ENCODE measurements at places on chromosomes 12 and 14. TPM values are rescaled to one million over a fixed set of nuclear protein-coding genes. Genes with fewer than 3 reads are reported as not detected.

DNA sequence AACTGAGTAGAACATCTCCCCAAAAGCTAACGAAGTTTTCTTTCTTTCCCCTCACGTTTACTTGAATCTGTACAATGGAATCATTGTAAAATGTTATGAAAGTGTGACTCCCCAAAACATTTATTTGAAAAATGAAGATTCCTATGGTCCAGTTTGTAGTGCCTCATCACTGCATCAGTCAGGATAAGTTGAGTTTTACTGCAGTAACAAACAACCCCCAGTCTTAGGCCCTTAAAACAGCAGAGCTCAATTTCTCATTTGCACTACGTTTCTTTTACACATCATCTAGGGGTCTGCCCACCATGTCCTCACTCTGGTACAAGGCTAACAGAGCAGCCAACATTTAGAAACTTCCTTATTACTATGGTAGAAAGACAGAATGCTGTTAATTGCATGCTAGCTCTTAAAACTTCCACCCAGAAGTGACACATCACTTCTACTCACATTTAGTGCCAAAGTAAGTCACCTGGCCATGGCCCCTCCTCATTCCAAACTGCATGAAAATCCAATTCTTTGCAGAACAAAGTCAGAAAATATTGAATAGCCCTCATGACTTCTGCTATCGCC, 546.4 kb downstream of the MED13L start:
- no peak for DNase-seq
- no peaks in the 10 kb centered on the region for H3K36me3 ChIP-seq
- H3K4me1 ChIP-seq, result no peaks in the 10 kb centered on the region
- H3K4me3 ChIP-seq, result no peak overlapping the region
- peaks cover 3% of the 10 kb centered on the region for H3K27me3 ChIP-seq
- no peak overlapping the region for H3K27ac ChIP-seq

GRCh38 chr12:59472273-59472672, 123.6 kb upstream of the SLC16A7 start:
- no peak overlapping the region for H3K27ac ChIP-seq
- H3K4me1 ChIP-seq, result no peaks in the 10 kb centered on the region
- H3K36me3 ChIP-seq, result 0 out of 2 replicates have a peak, but pooled peaks cover 4% of the 10 kb centered on the region
- peaks cover 2% of the 10 kb centered on the region for H3K27me3 ChIP-seq
- H3K4me3 ChIP-seq, result no peak overlapping the region

- H3K4me1 ChIP-seq, result peaks cover 30% of the 10 kb centered on the region
- no peak overlapping the region for H3K27ac ChIP-seq
- H3K4me3 ChIP-seq, result no peak overlapping the region
- H3K27me3 ChIP-seq, result no peaks in the 10 kb centered on the region
Measured at GRCh38 chr14:92615451-92615850, 101.9 kb downstream of the RIN3 start.

- no peaks in the 10 kb centered on the region for H3K36me3 ChIP-seq
- H3K4me1 ChIP-seq, result peaks cover 38% of the 10 kb centered on the region
- peak overlapping the region; percentile 20 for H3K4me3 ChIP-seq
- H3K27ac ChIP-seq, result peak overlapping the region; percentile 16
- peak; percentile 57 for DNase-seq
Measured at GRCh38 chr12:92608151-92609091, 94.4 kb upstream of the PLEKHG7 start.

PMEL gene
- not detected for total RNA-seq

DNA sequence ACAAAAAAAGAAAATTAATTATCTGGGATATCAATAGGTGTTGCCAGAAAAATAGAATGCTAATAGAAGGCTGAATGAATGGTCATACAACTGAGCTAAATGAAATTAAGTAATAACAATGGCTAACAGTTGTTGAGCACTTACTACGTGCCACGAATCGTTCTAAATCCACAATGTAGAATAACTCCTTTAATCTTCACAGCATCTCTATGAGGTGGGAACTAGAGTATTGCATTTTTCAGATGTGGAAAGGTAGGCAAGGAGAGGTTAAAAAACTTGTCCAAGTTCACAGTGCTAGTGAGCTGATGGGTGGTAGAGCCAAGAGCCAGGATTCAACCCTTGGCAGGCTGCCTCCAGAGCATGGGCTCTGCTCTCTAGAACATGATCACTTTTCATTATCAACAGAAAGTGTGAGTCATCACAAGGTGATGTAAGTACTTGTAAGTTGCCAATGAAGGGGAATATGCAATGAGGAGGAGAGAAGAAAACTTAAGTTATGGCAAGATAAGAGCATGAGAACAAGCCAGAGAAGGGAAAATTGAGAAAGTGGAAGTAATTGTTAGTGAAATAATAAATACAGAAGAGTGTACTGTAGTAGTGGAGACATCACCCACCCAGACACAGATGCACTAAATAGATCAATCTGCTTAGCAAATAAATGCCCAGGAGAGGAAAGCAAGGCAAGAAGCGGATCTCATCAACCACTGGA, 122.1 kb downstream of the PRKD1 start:
- H3K27ac ChIP-seq, result peak overlapping the region; percentile 11
- DNase-seq, result peak; percentile 72
- no peak overlapping the region for H3K4me3 ChIP-seq
- H3K4me1 ChIP-seq, result peaks cover 11% of the 10 kb centered on the region
- H3K27me3 ChIP-seq, result no peaks in the 10 kb centered on the region
- no peaks in the 10 kb centered on the region for H3K36me3 ChIP-seq

PCED1B gene
- 3.7 TPM for total RNA-seq

DNA sequence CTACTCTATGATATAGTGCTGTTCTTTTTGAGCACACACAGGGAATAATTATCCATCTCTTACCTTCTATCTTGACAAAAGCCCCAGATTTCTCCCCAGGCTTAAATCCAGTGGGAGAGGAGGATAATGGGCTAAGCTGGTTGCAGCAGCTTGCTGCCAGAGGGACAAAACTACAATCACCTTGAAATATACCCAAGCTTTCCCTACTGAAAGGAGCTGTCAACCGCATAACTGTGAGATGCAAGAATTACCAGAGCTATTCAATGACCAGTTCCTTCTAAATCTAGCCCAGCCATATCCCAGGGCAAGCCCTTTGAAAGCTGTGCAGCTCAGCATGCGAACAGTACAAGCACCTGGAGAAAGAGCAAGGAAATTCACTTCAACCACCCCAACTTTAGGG, 943 bp upstream of the MGAT4C start:
- H3K27ac ChIP-seq, result no peak overlapping the region
- H3K36me3 ChIP-seq, result no peaks in the 10 kb centered on the region
- DNase-seq, result no peak
- H3K4me3 ChIP-seq, result no peak overlapping the region
- H3K27me3 ChIP-seq, result no peaks in the 10 kb centered on the region

GRCh38 chr12:80648881-80649280, 58.6 kb upstream of the MYF6 start:
- H3K27ac ChIP-seq, result peak overlapping the region; percentile 78
- H3K27me3 ChIP-seq, result peaks cover under 1% of the 10 kb centered on the region
- H3K4me3 ChIP-seq, result peak overlapping the region; percentile 60
- H3K4me1 ChIP-seq, result peaks cover 31% of the 10 kb centered on the region

SRRM4 gene
- not detected for total RNA-seq

DNA sequence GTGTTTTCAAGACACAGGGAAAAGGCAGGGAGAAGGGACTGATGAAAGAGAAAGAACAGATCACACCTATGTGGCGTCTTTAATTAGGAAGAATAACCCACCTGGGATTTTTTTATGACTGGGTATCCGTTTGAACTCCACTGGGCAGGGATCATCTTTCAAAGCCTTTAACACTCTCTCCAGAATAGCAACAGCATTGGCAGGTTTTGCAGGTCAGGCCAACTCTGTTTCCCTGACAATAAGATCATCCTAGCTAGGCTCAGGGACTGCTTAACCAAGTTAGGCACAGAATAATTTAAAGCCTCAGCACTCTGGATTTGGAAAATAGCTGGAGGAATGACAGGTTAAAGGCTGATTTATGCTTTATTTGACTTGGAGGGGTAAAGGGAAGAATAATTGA, 117.6 kb downstream of the SUDS3 start:
- H3K27ac ChIP-seq, result no peak overlapping the region
- no peaks in the 10 kb centered on the region for H3K36me3 ChIP-seq
- H3K4me3 ChIP-seq, result no peak overlapping the region
- no peaks in the 10 kb centered on the region for H3K4me1 ChIP-seq
- peaks cover 3% of the 10 kb centered on the region for H3K27me3 ChIP-seq
- no peak for DNase-seq

DNA sequence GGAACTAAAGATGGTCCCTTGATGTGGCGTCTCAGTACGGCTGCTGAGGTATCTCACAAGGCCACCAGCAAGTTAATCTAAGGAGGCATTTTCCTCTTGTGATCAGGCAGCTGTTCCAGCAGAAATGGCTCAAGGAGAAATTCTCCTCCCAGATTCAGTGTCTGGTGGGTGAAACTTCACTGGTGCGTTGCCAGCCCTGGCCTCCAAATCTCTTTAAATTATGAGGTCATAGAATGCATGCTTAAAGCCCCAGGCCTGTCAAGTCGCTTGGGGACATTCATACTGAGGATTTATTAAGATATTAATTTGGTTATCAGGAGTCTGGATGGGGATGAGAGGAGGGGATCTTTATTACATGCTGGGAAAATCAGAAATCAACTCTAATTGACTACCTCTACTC, 72.9 kb downstream of the PPP2R5C start:
- H3K4me1 ChIP-seq, result peaks cover 35% of the 10 kb centered on the region
- no peak overlapping the region for H3K4me3 ChIP-seq
- DNase-seq, result no peak
- H3K36me3 ChIP-seq, result no peaks in the 10 kb centered on the region

DNA sequence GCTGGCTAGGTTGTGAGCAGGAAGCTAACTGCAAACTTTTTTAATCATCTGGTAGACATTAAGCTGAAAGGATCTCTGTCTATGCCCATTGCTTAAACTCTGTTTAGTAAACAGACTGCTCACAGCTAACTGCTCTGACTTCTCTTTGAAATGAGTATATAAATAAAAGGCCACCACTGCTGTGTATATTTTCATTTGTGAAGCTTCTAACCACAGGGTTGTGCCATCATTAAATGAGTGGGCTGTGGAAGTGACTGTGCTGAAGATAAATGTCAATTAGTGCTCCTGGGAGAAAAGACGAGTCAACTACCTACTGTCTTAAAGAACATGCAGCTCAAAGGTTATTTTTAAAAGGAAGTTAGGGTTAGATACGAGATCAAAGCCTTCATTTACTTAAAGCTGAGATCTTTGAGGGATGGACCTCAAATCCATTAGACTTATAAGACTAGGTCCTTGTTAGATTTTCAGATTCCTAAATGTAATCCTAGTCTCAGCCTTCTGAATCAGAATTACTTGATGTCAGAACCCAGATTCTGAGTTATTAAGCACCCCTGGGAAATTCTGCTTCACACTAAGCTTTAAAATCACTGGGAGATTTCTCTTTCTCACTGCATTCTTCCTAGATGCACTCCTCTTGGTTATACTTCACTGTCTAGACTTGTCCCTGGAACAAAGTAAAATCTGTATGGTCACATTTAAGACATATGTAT, 213.1 kb upstream of the FLRT2 start:
- H3K27me3 ChIP-seq, result no peaks in the 10 kb centered on the region
- H3K4me3 ChIP-seq, result peak overlapping the region; percentile 37
- no peaks in the 10 kb centered on the region for H3K36me3 ChIP-seq
- peak overlapping the region; percentile 80 for H3K27ac ChIP-seq
- DNase-seq, result peak; percentile 71
- peaks cover 85% of the 10 kb centered on the region for H3K4me1 ChIP-seq

DNA sequence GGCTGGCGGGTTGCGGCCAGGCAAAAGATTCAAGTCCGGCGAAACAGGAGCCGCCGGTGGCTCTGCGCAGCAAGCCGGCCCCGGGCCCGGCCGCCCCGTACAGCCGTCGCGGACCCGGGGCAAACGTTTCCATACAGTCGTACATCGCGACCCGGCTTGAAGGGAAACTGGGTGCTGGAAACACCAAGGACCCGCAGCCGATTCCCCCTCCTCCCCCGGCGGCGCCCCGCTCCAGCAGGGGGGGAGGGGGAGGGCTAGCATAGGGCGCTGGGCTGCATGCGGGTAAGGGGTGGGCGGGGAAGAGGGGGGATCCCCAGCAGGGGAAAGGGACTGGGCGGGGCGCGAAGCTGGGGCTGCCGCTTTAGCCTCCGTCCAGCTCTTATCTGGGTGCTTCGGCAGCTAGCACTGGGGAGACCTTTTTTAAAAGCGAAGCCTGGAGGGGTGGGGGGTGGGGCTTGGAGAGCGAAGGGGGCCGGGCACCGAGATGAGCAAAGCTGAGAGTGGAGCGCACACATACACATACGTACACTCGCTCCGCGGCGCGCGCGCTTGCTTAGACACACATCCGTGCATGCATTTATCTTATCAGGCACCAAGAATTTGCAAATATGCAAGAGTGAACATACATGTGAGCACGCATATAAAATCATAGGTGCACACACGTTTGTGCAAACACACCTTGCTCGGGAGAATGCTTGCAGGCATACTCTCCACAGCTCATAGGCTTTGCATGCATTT, 11.9 kb downstream of the RARG start:
- peak overlapping the region; percentile 99 for H3K4me3 ChIP-seq
- DNase-seq, result peak; percentile 71
- peaks cover 11% of the 10 kb centered on the region for H3K36me3 ChIP-seq
- peaks cover 3% of the 10 kb centered on the region for H3K27me3 ChIP-seq
- H3K4me1 ChIP-seq, result peaks cover 84% of the 10 kb centered on the region

Measured in HFFc6 (cell line).